Urothelium cell line (cell line): ENCODE measurements at places on chromosomes 2 and 18.

- DNase-seq, result no peak
Observed at GRCh38 chr2:10375570-10376281, 72.4 kb downstream of the ODC1 start.

DNA sequence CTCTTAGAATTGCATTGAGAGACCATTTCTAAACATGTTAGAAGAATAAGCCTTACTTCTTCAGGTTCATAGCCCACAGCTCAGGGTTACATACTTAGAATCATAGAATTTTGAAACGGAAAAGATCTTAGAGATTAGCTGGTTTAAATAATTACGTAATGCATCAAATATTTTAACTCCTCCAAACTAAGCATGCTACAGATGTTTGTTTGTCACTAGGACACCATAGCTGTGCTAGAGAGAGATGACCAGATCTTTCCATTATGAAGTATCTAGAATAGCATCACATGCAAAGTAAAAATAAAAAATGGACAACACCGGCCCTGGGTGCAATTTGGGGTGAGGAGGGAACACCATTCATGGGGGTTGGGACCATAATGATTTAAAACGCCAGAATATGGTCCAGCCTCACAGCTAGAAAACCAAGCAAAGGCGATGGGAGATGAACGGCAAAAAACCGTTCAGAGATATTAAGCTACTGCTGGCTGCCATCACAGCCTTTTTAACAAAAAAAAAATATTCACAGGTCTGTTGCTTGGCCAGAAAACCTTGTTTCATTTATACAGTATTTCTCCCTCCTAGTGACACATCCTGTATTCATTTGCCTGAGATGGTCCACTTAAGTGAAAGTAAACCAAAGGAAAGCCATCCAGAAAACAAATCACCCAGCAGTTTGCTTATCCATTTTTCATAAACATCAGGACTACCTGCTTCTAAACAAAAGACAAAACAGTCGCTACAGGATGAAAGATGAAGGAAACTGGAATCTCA lies 94.2 kb downstream of the EPHA4 start:
- DNase-seq, result no peak

GRCh38 chr2:73156539-73157124 lies 43.9 kb upstream of the RAB11FIP5 start:
- DNase-seq, result peak; percentile 58

DNA sequence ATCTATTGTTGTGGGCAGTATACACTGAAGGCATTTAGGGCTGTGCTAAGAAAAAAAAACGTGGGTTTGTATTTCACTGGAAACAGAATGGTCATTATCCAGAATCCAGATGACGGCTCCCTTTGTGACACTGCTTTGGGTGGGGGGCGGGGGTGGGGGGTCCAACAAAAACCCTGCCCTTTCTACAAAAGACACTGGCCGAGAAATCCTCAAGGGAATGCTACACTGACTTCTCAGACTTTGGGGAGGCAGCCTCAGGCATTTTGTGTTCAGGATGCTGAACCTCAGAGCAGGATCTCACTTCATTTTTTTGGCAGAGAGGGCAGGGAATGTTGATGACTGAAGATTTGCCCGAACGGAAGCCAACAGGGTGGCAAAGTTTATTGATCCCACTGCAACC lies 417.1 kb downstream of the HRH4 start:
- DNase-seq, result no peak

- no peak for DNase-seq
Observed at GRCh38 chr2:200258881-200259576, 47.5 kb upstream of the SPATS2L start.

- DNase-seq, result no peak
Observed at GRCh38 chr2:7961550-7961949, 720.3 kb upstream of the ID2 start.

- no peak for DNase-seq
Observed at GRCh38 chr2:164068063-164068462, 332.3 kb upstream of the FIGN start.

DNA sequence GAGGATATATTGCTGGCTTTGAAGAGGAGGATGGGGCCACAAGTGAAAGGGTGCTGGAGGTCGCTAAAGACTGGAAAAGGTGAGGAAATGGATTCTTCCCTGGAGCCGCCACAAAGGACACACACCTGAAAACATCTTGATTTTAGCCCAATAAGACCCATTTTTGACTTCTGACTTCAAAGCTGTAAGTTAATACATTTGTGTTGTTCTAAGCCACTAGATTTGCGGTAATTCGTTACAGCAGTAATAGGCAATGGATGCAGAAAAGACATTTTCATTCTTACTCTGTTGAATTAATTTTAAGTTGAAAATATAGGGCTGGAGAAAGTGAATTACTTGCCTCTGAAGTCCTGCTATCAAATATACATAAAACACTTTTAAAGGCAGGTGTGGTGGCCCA lies 117.7 kb upstream of the RAB12 start:
- DNase-seq, result no peak

DNA sequence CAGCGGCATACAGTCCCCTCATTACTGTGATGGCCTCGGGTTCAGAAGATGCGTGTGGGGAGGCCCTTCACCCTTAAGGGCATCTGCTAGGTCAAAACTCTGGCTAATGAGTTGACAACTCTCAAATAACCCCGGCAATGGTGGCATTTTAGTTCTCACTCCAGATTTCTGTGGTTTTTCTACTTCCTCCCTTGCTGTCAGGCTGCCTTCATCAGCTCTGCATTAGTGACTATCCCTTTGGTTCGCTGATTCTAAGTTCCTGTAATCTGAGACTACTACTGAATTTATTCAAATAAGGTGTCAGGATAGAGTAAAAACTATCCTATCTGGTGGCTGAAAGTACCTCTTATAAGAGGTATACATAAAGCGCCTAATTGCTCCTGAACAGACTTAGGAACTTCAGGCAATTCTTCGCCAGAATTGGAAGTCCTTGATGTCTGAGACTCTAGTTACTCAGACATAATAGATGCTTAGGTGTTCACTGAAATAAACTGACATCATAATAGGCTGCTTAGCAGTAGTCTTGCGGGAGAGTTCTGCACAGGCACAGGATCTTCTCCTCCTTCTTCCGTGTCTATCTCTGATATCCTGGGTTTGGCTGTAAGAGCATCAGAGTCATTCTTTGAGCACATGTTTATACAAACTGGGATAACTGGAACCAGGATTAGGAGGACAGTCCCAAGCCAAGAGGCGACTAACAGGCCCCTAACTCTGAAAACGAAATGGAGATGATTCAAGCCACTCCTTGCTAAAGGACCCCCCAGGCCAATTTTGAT lies 194.5 kb downstream of the DNER start:
- DNase-seq, result no peak

DNA sequence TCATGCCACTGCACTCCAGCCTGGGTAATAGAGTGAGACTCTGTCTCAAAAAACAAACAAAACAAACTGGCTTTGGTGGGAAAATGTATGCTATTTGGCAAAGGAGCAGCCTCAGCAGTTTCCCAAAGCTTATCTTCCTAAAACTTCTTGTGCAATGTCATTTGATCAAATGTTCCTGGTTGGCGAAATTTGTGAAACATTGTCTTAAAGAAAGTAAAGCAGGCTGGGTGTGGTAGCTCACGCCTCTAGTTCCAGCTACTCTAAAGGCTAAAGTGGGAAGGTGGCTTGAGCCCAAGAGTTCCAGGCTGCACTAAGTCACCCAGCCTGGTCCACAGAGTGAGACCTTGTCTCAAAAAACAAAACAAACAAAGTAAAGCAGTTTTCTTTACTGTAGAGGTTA lies 17.3 kb upstream of the TAF4B start:
- DNase-seq, result no peak

DNA sequence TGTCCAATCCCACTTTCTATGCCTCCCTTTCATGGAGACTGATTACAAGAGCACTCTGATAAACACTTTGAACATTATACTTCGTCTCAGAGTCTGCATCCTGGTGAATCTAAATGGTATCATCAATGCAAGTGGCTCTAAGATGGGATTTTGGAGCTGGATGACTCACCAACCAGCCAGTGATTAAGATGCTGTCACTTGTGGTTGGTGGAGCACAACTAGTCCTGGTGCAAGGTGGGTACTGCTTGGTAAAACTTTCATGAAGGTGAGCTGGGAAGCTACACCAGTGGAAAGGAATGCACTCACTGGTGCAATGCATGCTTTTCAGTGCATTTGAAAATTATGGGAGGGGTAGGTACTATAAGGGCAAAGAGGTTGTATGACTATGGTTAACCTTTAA lies 137.7 kb upstream of the TRIB2 start:
- DNase-seq, result no peak

GRCh38 chr2:83661711-83662110 lies 797.4 kb downstream of the SUCLG1 start:
- no peak for DNase-seq
